D721Med (cell line): ENCODE measurements at places on chromosomes 11 and 22.

- no peak for DNase-seq
Measured at GRCh38 chr11:76836613-76837291, 24.0 kb upstream of the ACER3 start.

GRCh38 chr11:2178906-2179494, 7.4 kb upstream of the TH start:
- DNase-seq, result no peak

- no peak for DNase-seq
Measured at GRCh38 chr22:32661737-32662586, 139.5 kb upstream of the TIMP3 start.

- DNase-seq, result no peak
Measured at GRCh38 chr11:79758325-79758724, 317.5 kb upstream of the TENM4 start.

- no peak for DNase-seq
Measured at GRCh38 chr11:68373189-68373814, 60.9 kb downstream of the LRP5 start.

GRCh38 chr22:37187891-37188761, at the start of gene C1QTNF6:
Gene C1QTNF6, minus strand, starts transcription at chr22:37188247. Its CDS starts 34 bp downstream, at chr22:37188213.
- no peak for DNase-seq

- no peak for DNase-seq
Measured at GRCh38 chr22:49328630-49329405, 498.9 kb downstream of the BRD1 start.

- DNase-seq, result no peak
Measured at GRCh38 chr11:124798991-124799347, 1.2 kb downstream of the MSANTD2 start.

DNA sequence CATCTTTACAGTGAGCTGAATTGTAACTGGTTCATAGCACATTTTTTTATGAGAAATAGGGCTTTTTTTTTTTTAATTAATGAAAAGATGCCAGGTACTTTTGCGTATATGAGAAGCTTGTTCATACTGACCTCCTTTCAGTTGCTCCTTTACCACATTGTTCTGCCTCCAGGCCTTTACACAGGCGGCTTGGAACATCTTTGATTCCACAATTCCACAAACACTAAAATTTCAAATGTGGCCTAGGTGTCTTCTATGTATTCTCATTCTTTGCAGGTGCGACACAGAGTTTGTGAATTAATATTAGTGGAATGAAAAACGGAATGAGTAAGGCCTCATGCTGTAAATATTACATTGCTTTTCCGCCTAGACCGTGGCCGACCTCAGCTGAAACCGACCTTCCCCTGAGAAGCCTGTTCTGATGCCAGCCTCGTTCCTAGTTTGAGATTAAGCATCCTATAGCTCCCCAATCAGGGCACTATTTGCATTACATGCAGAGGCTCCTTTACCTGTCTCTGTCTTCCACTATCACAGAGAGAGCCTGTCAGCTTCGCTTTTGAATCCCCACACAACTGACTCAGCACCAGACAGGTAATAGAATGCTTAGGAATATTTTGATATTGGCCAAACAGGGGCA, 125.8 kb downstream of the LDLRAD3 start:
- no peak for DNase-seq
